ENCODE measurements at places on chromosomes 4 and X.

DNA sequence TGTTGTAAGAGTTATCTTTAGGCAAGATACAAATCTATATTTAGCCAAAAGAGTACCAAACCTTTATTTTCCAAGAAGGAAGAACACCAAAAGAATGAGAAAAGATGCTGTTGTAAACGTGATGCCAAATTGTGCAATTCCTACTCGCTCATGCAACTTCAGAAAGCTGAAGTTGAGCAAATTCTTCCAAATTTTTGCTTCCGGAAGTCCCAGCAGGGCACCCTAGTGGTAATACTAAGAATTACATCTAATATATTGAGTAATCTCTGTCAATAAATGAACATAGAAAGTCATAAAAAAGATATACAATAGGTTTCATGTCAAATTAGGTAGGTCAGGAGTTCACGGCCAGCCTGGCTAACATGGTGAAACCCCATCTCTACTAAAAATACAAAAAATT lies 36.0 kb upstream of the SMARCAD1 start:
- no peak for DNase-seq

- DNase-seq = no peak
These were observed 8.2 kb downstream of the FGFBP1 start for GRCh38 chr4:15930314-15930713.

DNA sequence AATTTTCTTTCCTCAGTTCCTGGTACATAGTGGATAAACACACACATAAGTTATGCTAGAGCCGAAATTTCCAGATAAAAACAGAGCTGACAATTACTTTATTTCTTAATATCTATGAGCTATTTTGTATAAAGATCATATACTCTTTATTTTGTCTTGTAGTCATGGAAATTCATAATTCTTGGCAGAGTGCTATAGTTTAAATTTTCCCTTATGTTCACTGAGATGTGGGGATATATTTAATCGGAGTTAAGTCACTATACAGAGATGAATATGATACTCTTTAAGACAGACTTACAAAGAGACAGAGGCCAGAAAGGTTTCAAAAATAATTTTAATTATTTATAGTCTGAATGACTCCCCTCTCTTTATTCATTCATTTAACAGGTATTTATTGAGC lies 89.7 kb downstream of the PPEF1 start:
- DNase-seq = no peak

GRCh38 chr4:37246891-37247290 lies 2.3 kb downstream of the NWD2 start:
- DNase-seq = no peak

DNA sequence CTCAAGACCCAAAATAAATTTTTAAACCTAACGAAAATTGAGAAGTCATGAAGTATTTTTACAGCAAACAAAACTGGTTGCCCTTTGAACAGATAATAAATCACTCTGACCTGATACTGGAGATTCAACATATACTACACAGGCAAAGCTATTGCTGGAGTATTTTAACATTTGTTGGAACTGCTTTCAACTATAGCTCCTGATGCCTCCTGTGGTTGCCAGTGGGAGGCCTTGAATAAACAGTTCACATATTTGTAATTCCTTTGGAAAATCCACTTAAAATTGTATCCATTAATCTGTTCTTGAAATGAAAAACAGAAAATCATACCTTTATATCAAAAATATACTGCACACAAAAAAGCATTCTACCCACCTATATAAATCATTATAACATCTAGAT lies 605.1 kb downstream of the KCTD8 start:
- no peak for DNase-seq

DNA sequence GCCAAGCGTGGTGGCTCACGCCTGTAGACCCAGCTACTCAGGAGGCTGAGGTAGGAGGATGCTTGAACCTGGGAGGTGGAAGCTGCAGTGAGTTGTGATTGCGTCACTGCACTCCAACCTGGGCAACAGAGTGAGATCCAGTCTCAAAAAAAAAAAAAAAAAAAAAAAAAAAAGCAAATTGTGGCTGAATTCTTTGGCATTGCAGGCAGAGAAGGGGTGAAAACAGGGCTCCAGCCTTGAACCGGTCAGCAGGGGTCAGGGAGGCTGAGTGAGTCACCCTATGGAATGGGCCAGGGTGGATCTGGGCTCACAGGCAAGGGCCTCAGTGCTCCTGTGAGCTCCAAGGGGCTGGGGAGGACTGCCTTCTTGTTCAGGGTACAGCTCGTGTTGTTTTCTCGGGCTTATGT lies 13.2 kb upstream of the FAM3A start:
- no peak for DNase-seq

DNA sequence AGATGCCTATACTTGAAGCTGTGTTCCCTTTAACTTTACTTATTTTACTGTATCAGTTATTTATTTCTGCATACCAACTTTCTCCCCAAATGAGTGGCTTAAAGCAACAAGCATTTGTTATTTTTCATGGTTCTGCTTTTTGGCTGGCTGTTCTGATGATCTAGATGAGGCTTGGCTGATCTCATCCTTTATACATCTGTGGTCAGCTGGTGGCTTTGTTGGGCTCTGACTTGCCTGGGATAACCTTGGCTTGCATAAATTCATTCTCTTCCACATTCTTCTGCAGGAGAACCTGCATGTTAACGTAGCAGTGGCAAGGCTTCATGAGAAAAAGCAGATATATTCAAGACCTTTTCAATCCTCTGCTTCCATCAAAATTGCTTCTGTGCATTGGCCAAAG lies 1317.6 kb downstream of the ADGRL3 start:
- no peak for DNase-seq

- no peak for DNase-seq
These were observed 306.0 kb downstream of the RPA4 start for GRCh38 chrX:97189668-97190067.

- no peak for DNase-seq
These were observed 73.1 kb downstream of the CC2D2A start for GRCh38 chr4:15542760-15543159.

All from NCI-H2081 treated with DMSO at 0.1 percent for 48 hours (cell line).